ENCODE measurements at places on chromosomes 2 and 18. TPM values are rescaled to one million over a fixed set of nuclear protein-coding genes. Genes with fewer than 3 reads are reported as not detected.

GRCh38 chr2:33762636-33763035 is 163.5 kb upstream of the FAM98A start:
- no peak overlapping the region for H3K27ac ChIP-seq
- H3K4me1 ChIP-seq, result no peaks in the 10 kb centered on the region
- H3K36me3 ChIP-seq, result no peaks in the 10 kb centered on the region
- H3K4me3 ChIP-seq, result no peak overlapping the region
- H3K27me3 ChIP-seq, result no peaks in the 10 kb centered on the region
- DNase-seq, result no peak

The CDH2 gene
- not detected for total RNA-seq

DNA sequence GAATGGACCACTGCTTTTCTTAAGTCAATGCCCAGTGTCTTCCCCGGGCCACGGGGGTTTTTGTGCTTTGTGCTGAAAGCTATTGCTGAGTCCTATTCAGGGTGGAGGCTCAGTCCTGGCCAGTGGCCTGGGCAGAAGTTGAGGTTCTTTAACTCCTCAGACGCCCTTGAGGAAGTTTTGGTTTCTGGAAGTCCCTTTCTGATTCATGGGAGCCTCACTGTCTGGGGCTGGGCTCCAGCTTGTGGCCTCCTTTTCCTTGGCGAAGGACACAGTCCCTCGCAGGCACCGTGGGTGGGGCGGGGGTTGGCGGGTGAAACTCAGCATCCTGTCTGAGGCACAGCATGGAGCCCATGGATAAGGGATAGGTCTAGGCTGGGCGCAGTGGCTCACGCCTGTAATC is 465.2 kb upstream of the HS6ST1 start:
- no peaks in the 10 kb centered on the region for H3K27me3 ChIP-seq
- H3K4me3 ChIP-seq, result no peak overlapping the region
- no peak overlapping the region for H3K27ac ChIP-seq
- DNase-seq, result no peak

DNA sequence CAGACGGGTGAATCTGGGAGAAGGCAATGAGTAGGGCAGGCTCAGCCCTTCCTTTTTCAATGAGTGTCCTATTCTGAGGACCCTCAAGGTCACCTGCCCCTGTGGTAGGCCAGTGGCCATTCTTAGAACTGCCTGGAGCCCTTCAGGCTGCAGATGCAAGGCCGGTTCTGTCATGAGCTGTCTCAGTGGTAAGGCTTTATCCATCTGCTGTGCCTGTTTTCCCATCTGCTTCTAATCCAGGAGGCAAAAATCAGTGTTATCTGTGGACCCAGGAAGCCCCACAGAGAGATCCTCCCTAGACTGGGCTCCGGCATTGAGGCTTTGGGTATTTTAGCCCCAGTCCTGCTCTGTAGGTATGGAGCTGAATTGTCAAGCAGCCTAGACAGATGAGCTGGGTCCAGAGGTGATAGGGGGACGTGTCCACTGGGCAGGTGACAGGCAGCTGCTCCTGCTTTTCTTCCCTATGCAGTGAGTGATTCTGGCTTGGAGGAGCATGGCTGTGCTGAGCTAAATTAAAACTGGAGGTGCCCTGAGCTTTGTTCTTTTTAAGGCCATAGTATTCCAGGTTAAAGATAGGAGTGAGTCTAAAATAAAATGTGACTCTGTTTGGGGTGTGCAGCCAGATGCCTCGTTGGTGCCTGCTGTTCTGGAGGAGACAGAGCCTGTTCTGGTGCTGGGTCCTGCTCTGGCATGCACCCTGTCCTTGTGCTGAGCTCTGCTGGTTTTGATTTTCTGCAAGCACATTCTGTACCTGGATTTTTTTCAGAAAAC is 92.5 kb downstream of the FHOD3 start:
- H3K4me3 ChIP-seq, result no peak overlapping the region
- H3K4me1 ChIP-seq, result no peaks in the 10 kb centered on the region
- H3K27me3 ChIP-seq, result no peaks in the 10 kb centered on the region
- no peak overlapping the region for H3K27ac ChIP-seq
- DNase-seq, result no peak
- H3K36me3 ChIP-seq, result no peaks in the 10 kb centered on the region

Measured in CD4-positive, CD25-positive, alpha-beta regulatory T cell (primary cell).